ENCODE measurements at places on chromosomes 6 and 20. TPM values are rescaled to one million over a fixed set of nuclear protein-coding genes. Genes with fewer than 3 reads are reported as not detected.

GRCh38 chr6:158029668-158030230 lies 48.1 kb downstream of the SYNJ2 start:
- DNase-seq, result no peak

- DNase-seq, result no peak
Observed at GRCh38 chr20:31760519-31761240, 21.6 kb downstream of the TPX2 start.

GRCh38 chr20:5686384-5687105 lies 63.7 kb upstream of the SHLD1 start:
- no peak for DNase-seq

GRCh38 chr6:72248621-72249020 lies 362.3 kb downstream of the RIMS1 start:
- DNase-seq, result no peak

- no peak for DNase-seq
Observed at GRCh38 chr20:45288376-45288775, 18.3 kb upstream of the RBPJL start.

DNA sequence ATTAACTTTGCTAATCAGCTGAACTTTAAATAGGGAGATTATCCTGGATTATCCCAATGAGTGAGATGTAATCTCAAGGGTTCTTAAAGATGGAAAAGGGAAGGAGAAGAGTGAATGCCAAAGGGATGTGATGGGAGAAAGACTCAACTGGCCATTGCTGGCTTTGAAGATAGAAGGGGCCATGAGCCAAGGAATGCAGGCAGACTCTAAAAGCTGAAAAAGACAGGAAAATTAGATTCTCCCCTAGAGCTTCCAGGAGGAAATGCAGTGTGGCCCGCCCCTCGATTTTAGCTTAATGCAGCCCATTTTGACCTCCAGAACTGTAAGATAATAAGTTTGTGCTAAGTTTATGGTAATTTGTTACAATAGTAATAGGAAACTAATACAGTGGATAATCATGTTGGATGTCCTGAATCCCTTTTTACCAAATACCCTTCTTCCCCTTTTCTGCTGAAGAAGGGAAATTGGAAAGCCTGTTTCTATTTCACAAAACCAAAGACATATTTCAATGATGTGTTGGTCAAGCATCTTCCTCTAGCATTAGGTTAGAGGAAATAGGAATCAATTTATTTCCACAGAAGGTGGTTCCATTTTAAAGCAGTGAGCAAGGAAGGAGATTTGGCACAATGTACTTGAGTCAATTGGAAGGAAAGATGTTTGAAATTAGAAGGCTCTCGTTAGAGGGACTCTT lies 3.3 kb upstream of the HDDC2 start:
- no peak for DNase-seq

- DNase-seq, result no peak
Observed at GRCh38 chr20:910132-910869, 5.8 kb downstream of the ANGPT4 start.

GRCh38 chr6:22451962-22452361 lies 117.4 kb upstream of the HDGFL1 start:
- DNase-seq, result no peak

DNA sequence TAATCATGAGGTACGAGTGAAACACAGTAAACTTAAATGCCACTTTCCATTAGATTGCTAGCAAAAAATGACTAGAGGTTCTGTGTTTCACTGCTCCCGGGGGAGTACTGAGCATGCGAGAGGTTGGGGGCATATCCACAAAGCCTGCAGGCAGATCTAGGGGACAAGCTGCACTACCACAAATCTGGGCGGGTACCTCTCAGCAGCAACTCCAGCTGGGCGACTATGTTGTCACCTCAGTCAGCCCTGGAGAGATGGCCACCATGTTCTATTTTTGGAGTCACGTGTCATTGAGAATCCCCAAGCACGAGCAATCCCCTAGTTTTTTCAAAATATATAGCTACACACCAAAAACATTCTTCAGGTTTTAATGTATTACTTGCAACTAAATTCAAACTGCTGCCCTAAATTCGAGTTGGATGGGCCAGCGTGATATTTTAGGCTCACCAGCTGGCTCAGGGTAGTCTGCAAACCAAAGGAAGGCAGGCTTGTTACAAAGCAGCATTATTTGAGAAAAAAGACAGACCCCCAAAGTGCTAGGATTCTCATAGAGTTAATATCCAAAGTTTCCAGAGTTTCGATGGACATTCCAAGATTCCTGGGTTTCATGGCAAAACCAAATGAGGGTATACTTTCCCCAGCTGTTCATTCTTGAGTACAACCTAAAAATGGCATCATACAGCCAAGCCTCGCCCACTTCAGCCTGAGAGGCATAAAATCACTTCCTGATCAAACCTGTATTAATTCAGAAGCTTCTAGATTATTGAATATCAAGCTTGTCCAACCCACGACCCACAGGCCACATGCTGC lies 24.1 kb upstream of the MYLIP start:
- no peak for DNase-seq

DNA sequence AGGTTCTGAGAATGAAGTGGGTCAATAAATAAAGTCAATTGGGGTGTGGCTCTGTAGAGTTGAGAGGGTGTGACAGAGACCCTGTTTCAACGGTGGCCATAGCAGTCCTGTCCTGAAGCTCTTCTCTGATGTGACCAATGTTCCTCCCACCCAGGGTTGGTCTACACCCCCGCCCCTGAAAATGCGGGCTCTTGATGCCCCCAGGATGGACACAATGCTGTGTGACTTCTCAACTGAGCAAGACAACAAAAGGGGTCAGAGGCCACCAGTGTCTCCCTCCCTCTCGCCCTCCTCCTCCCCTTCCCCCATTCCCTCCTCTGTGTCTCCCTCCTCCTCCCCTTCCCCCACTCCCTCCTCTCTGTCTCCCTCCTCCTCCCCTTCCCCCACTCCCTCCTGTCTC lies 41.7 kb upstream of the NXT1 start:
- no peak for DNase-seq

GRCh38 chr20:43331906-43332305 lies 125.8 kb upstream of the SRSF6 start:
- DNase-seq, result no peak

GRCh38 chr6:17491416-17492142 lies 98.2 kb downstream of the CAP2 start:
- DNase-seq, result no peak

DNA sequence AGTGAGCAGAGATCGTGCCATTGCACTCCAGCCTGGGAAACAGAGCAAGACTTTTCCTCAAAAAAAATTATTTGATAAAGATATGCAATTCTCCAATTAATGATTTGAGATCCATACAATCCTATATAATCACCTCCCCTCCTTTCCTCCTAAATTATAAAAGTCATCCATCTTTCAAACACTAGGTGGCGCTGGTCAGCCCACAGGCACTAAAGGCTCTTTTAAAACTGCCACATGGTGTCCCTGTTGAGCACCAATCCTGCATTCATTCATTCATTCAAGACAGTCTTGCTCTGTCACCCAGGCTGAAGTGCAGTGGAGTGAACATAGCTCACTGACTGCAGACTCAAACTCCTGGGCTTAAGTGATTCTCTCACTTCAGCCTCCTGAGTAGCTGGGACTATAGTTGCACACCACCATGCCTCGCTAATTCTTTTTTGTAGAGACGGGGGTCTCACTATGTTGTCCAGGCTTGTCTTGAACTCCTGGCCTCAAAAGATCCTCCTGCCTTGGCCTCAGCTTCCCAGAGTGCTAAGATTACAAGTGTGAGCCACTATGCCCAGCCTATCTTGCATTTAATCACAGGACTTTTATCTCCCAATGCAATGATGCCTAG lies 58.7 kb upstream of the SLC2A12 start:
- peak; percentile 33 for DNase-seq

- no peak for DNase-seq
Observed at GRCh38 chr6:16950302-16950701, 151.5 kb upstream of the STMND1 start.

DNA sequence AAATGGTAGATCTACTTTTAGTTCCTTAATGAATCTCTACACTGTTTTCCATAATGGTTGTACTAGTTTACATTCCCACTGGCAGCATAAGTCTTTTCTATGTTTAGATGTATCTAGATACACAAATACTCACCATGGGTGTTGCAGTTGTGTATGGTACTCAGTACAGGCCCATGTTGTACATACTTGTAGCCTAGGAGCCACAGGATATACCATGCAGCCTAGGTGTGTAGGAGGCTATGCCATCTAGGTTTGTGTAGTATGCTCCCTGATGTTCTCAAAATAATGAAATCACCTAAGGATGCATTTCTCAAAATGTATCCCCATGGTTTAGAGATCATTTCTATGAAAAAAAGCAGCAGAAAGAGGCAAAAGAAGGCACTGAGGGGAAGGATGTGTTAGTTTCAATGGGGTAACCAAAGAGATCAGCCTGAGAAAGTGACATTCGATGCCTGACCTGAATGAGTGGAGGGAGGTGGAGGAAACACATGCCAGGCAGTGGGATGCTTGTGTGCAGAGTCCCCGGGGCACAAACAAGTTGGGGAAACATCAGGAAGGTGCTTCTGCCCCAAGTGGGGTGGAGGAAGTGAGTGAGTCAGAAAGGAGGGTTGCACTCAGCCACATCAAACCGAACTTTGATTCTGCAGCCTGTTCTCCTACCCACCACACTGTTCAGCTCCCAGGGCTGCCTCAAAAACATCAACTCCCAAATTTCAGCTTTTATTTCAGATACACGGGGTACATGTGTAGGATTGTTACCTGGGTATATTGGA lies 191.2 kb downstream of the ZNF217 start:
- no peak for DNase-seq

DNA sequence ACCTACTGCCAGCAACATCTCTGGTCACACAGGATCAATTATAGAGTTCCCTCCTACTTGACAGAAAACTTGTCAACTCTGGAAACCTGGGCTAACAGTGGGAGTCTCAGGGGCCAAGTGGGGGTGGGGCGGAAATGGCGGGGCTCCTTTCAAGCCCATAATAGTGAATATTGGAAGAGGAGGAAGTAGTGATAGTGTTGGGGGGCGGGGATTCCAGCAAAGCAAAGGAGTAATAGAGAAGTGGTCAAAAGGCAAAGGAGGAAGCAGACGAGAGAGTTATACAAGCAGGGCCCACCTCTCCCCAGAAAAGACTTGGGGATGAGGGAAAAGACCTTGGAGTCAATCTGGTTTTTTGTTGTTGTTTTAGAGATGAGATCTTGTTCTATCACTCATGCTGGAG lies 2.1 kb downstream of the DEF6 start:
- DNase-seq, result no peak

- no peak for DNase-seq
Observed at GRCh38 chr6:88120635-88121034, 45.5 kb downstream of the CNR1 start.

- no peak for DNase-seq
Observed at GRCh38 chr6:49463612-49463967, 420 bp downstream of the CENPQ start.

GRCh38 chr6:154139892-154140291 lies 100.9 kb downstream of the OPRM1 start:
- DNase-seq, result no peak

- DNase-seq, result no peak
Observed at GRCh38 chr6:167748046-167748445, 78.7 kb upstream of the AFDN start.

- DNase-seq, result no peak
Observed at GRCh38 chr6:31652925-31653724, 664 bp upstream of the BAG6 start.

GRCh38 chr6:147578159-147578558 lies 69.7 kb downstream of the SAMD5 start:
- no peak for DNase-seq

DNA sequence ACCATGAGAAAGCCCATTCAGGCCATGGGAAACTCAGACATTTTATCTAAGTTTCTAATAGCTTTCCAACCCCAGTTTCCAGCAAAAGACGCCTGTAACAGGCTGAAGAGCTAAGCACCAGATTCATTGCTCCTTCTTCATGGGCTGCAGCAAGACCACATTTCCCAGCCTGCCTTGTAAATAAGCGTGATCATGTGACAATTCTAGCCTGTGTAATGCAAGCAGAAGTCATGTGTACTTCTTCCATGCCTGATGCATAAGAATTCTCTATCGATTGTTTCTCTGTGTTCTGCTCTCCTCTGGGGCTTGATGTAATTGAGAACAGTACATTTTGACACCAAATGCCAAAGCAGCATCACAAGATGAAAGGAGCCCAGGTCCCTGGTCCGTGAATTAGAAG lies 6.8 kb downstream of the PCSK2 start:
- DNase-seq, result no peak

DNA sequence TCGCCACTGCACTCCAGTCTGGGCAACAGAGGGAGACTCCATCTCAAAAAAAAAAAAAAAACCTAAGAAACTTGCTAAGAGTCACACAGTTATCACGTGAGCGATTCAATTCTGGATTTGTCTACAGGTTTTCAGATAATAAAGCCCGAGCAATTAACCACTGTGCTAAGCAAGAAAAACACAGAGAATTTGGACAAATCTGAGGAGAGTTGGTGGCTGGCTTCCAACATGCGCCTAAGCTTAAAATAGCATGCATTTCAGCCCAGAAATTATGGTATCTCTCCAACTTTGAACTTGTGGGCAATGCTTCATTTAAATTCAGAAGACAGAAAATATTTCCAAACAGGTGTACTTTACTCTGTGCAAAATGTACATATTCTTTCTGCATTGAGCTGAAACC lies 232.9 kb downstream of the TSHZ2 start:
- no peak for DNase-seq

DNA sequence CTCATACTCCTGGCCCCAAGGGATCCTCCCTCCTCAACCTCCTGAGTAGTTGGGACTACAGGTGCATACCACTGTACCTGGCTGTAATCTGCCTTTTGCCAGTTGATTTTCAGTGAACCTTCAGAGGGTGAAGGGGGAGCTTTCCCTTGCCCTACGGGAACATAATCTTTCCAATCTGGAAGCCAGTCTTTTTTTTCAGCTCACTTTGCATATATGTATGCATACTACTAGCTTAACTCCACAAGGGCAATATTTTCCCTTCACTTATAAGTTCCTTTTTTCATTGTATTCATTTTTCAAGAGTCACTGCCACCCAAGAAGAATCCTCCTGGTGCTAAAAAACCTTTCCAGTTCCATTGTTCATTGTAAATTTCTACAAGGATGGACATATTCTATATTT lies 53.4 kb upstream of the GCM1 start:
- no peak for DNase-seq

The ECT2L gene
- total RNA-seq, result 0.12 TPM

The IPCEF1 gene
- total RNA-seq, result 1.9 TPM

The LYRM2 gene
- total RNA-seq, result 14.2 TPM

The SSR1 gene
- 83.8 TPM for total RNA-seq

The CRISP3 gene
- not detected for total RNA-seq

The COL9A3 gene
- 1.8 TPM for total RNA-seq

The TMC2 gene
- not detected for total RNA-seq

The DEFB132 gene
- not detected for total RNA-seq

The CST4 gene
- total RNA-seq, result not detected

The CYP24A1 gene
- not detected for total RNA-seq

The POPDC3 gene
- total RNA-seq, result 5.0 TPM

All from glomerular endothelial cell (primary cell).